ENCODE measurements at places on chromosomes 3 and 15. TPM values are rescaled to one million over a fixed set of nuclear protein-coding genes. Genes with fewer than 3 reads are reported as not detected.

DNA sequence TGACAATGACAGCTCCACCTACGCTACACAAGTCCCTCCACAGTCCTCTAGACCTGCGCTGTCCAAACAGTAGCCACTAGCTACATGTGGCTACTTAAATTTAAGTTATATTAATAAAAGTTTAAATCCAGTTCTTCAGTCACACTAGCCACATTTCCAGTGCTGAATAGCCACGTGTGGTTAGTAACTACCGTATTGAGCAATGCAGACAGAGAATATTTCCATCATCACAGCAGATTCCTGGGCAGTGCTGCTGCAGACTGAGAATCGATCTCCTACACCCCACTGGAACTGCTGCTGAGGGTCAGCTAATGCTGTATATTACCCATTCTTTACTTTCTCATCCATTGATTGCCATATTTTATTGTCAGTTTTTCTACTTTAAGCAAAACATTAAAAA lies 40.9 kb downstream of the HDC start:
- no peak for DNase-seq

- DNase-seq: no peak
Observed at GRCh38 chr3:156511987-156512677, 42.8 kb downstream of the SSR3 start.

- no peak for DNase-seq
Observed at GRCh38 chr3:138842483-138843188, 7.9 kb upstream of the PIK3CB start.

DNA sequence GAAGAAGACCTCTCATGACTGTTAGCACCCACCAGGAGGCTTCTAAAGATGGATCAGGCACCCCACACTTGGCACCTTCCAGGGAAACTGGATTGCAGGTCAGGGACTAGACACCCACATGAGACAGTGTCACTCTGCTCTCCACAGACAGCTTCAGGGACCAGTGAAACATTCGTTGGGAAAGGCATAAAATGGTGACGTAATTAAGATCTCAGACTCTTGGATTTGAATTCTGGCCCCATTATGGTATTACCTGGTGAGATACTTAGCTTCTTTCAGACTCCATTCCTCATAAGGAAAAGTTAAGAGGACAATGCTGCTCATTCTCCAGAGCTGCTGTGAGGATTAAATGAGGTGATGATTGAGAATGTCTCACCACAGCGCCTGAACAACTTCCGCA lies 261.1 kb downstream of the ARRDC4 start:
- no peak for DNase-seq

DNA sequence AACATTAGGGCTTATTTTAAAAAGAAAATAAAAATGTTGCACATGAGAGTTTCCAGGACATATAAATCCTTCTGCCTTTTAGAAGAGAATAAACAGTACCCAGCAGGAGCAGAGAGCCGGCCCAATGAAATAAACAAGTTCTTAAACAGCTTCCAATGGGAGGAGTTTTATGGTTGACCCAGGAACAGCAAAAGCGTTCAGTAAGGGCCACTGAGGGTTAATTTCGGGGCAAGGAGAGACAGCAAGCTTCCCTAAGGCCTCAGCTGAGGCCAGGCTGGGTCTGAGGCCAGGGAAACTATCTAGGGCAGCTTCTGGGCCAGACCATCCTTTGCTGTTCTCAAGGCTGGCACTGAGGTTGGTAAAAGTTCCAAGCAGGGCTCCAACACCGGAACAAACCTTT lies 3.4 kb downstream of the PDZRN3 start:
- DNase-seq: no peak

DNA sequence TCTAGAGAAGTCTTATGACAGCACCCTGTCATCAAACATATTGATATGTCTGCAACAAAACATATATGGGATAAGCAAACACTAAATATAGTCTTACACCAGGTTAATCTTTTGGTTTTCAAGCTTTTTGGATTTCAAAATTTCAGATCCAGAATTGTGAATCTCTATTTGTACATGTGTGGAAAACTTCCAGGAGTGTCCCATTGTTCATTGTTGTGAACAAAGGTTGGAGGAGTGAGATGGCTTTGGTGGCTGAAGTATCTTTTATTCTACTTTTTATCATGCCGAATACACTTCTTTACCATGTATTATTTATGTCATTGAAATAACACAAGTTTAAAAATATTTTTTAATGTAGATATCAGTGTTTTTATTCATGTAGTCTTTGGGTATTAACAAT lies 5.9 kb upstream of the FHIT start:
- DNase-seq: no peak

DNA sequence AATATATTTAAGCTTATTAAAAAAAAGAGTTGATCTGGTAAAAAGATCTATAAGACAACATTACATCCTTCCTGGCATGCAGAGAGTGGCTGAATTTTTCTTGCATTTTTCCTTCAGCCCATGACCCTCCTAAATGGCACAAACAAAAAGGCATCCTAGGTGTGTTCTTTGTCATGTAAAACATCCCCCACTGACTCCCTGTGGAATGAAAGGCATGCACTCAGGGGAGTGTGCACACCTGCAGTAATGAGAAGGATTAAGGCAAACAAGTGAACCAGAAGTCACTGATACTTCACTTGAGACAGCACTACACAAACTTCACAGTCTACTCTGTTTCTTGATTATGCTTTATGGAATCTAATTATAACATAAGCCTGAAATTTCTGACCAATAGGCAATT lies 195.0 kb downstream of the RBMS3 start:
- no peak for DNase-seq

- DNase-seq: no peak
Observed at GRCh38 chr15:83057696-83058376, 9.2 kb downstream of the BTBD1 start.

DNA sequence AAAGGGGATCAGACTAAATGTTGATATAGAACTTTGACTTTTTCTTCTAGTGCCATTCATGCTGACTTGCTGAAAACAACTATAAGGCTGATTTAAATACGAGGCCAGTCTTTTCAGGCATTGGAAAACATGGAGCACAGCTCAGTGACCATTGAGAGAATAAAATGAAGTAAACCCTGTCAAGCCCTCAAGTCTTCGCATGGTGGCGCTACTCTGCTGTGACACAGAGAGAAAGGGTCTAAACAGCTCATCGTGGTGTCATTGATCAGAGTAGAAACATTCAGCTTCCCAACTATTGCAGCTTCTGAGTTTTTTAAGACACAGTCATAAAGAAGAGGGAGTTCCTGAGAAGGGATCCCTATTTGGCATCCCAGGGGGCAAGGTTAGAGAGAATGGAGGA lies 716.2 kb downstream of the DIPK2A start:
- DNase-seq: no peak

DNA sequence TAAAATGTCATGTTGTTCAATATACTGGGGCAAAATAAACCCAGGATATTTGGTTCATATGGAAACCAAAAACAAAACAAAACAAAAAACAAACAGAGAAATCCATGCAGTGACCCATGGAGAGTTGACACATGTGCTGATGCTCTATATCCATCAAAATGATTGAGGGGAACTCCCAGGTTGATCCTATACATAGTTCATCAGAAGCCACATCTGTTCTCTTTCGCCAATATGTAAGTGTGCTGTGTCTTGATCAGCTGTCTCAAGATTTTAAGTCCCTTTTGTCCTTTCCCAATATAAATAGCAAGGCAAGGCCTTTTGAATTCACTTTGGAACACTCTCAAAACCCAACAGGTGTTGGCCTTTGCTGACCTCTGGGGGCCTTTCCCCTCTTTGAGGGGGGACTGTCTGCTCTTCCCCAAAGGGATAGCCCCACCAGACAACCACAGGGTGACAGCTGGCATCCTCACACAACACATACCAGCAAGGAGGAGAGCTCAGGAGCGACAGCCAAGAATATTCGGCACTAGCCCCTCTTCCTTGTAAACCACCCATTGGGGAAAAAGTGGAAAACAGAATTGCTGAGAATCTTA lies 209.4 kb upstream of the CD96 start:
- no peak for DNase-seq

- no peak for DNase-seq
Observed at GRCh38 chr3:83873550-83873949, 1085.2 kb upstream of the CADM2 start.

DNA sequence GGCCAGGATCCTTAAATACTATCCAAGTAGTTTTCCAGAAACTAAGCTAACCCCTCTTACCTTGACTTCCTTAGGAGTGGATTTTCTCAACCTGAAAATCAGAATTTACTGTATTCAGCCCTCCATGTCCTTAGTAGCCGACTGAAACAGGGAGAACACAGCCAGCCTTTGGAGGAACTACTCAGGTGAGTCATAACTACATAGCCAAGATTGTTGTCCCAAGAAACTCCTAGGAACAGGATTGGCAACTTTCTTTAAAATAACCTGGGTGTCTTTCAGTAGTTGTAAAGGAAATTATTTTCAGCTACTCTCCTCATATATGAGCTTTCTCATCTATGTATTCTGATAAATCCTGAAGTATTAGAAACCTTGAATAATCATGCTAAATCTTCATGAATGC lies 22.3 kb downstream of the FANCD2OS start:
- no peak for DNase-seq

DNA sequence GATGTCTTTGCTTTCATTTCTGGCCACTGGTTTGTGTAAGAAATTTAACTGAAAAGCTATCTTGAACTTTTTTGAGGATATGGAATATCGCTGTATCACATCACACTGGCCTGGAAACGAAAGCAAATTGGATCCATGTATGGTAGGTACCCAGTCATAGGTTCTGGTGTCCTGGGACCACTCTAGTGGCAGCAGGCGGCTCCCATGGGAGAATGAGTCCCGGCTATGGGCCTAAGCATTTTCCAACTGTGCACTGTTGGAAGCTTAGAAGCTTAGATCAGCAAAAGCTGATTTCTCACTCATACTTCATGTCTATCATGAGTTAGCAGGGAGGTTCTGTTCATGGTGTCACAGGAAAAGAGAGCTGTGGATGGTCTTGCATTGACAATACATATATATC lies 323.2 kb downstream of the PLCL2 start:
- no peak for DNase-seq

DNA sequence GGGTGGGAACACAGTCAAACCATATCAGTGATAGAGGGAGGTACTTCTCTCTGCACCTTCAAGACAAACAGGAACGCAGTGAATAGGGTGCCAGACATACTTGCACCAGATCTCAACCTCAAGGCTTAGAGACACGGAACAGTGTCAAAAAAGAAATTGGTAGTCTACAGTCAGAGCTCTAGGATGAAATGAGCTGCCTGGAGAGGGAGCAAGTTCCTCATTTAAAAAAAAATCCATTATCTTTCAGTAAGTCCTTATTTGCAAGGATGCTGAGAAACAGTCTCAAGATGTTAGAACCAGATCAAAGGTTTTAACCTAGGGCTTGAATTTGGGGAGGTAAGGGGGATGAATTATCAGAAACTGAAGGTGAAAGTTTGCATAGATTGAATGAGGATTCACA lies 20.2 kb upstream of the LMCD1 start:
- no peak for DNase-seq

Gene CHRNA5
- total RNA-seq: 6.3 TPM

Gene SKIC8
- total RNA-seq: 71.9 TPM

Gene CYP1A2
- total RNA-seq: not detected

Gene PYGO1
- total RNA-seq: not detected

Data from activated naive CD8-positive, alpha-beta T cell treated with anti-CD3 and anti-CD28 coated beads for 36 hours (primary cell).